ENCODE measurements at places on chromosomes 3 and 15.

DNA sequence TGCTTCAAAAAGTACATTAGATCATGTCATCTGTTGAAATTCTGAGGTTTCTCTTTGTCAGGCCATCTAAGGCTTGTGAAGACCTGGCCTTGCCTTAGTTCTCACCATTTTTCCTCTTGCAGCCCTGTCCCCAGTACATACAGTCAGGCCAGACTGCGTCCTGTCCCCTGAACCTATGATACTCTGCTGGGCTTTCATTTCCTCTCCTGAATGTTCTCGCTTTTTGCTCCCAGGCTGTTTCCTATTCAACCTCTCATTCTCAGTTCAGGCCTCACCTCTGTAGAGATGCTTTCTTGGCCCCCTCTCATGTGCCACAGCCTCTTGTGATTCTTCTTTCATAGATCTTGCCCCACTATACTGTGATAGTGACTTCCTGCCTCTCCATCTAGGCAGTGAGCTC is 648.8 kb upstream of the KCNMB2 start:
- DNase-seq, result no peak

- DNase-seq, result peak; percentile 25
Observed at GRCh38 chr15:81303244-81304225, 20.4 kb downstream of the STARD5 start.

- no peak for DNase-seq
Observed at GRCh38 chr15:89370978-89371227, 36.3 kb upstream of the POLG start.

DNA sequence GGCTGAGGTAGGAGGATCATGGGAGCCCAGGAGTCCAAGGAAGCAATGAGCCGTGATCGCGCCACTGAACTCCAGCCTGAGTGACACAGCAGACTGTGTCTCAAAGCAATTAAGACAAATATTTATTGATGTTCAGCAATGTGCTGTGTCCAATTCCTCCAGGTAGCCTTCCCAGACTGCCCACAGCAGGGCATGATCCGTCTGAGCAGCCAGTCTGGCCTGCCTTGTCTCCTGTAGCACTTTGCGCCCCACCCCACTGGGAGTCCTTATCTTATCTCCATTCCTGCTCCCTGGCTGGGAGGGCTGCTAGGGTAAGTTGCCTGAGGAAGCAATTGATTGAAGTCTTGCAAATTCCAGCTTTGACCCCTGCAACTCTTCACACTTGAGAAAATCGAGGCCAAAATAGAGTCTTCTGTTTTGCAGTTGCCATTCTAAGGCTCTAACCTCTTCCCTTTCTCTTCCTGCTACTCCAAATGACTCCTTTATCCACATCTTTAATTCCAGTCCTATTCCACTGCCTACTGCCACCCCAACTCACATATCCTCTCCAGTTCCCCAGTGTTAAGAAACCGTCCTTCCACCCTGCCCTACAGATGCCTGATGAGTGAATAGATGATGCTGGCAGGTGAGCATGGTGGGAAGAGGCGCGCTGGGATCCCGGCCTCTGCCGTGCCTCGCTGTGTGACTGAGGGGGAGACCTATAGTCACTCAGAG is 26.9 kb upstream of the LCTL start:
- DNase-seq, result no peak

GRCh38 chr3:146195030-146195429 is 34.0 kb upstream of the PLOD2 start:
- DNase-seq, result no peak

DNA sequence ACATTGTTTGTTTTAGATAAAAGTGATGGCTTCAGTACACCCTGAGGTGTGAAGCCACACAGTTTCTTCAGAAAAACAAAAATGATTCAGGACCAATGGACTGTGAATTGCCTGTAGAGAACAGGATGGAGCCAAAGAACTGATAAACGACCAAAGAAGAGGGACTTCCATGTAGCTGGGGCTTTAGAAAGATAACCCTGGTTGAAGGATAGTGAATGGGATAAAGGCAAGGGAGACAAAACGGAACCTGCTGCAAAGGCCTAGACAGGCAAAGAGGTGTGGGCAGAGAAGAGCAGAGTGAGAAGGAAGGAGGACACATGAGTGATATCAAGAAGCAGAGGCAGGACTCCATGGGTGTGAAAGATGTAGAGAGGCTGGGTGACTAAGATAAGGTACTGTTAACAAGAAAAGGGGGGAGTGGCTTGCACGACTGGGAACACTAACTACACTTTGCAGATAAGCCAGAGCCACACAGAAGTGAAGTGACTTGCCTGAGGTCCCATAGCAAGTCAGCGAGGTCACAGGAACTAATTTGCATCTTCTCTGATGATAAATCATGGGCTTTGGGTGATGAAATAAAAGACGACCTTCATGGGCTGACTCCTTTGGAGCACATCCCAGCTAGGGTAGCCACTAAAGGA is 44.3 kb downstream of the RAB6B start:
- DNase-seq, result no peak

GRCh38 chr3:44957986-44958385 is 18.0 kb downstream of the ZDHHC3 start:
- no peak for DNase-seq

- DNase-seq, result no peak
Observed at GRCh38 chr3:50255251-50255615, 13.7 kb upstream of the SEMA3B start.

DNA sequence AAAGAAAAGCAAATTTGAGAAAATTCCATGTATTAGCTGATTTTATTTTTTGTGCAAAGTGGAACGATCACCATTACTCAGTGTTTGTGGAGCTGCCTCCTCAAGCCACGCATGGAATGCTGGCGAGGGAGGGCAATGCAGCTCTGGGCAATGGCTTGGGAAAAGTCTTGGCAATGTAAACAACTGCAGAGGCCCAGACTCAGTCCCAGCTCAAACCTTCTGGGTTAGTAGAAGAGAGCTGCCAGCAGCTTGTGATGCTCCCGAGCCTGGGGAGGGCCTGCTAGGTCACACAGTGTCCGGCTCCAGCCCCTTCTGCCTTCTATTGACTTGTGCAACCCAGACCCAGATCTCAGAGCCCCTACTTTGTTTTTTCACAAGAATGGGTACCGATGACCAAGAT is 4.3 kb downstream of the EPHB1 start:
- DNase-seq, result no peak

DNA sequence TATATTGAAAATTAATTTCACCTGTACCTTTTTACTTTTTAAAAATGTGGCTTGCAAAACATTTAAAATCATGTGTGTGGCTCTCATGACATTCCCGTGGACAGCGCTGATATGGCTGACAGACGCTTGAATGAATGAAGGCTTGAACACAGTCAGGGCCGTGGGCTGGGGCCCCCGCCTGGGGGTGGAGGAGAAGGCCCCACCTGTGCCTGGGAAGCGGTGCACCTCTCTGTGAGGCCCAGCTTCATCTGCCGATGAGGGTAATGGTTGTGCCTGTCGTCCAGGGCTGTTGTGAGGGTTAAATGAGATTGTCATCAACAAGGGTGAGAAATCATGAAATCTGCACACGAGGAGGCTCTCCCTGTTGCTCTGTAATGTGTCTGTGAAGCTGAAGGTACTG is 85.9 kb upstream of the PRR23E start:
- no peak for DNase-seq

GRCh38 chr3:142897807-142898206 is 8.9 kb upstream of the PCOLCE2 start:
- DNase-seq, result no peak

DNA sequence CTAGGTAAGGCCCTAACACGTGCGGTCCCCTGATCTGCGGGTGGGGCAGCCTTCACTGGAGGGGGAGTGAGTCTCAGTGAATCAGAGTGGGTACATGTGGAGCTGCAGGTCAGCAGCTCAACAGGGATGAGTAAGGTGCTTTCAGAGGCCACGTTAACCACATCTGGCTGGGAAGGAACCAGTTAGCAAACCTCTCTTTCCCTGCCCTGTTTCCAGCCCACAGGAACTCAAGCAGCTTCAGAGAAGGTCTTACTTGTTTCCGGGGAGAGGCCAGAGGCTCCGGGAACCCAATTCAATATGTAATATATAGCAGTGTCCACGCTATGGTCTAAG is 175.3 kb downstream of the XXYLT1 start:
- DNase-seq, result no peak

DNA sequence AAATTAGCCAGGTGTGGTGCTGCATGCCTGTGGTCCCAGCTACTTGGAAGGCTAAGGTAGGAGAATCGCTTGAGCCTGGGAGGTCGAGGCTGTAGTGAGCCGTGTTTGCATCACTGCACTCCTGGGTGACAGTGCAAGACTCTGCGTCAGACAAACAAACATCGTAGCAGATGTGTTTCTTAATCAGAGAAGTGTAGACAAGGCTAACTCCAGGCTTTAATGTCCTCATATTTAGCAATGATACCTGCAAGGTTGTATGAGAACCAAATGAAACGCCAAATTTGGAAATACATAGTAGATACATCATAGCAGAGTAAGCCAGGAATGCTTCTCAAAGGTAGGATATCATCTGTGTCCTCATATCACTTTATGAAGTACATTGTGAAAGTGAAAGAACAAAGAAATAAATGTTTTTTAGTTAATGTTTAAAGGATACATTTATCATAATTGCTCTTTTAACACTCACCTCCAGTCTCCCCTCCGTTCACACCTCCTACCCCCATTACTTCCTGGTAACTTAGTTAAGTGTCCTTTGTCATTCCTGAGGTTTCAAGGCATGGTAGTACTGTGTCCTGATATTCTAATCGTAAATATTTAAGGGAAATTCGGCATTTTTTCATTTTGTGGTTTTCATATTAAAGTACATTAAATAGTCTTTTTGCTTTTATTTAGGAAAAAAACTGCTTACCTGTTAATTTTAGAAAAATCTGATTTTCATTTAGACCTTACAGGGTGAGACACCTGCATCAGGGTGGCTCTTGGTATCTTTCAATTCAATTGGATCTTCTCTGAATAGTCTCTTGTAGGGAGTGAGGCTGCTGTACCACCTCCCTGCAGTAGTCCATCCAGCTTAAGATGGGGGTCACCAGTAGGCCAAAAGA is 96.1 kb downstream of the OPA1 start:
- no peak for DNase-seq

GRCh38 chr15:67564968-67565345 is 22.5 kb downstream of the MAP2K5 start:
- no peak for DNase-seq

GRCh38 chr3:107666853-107667252 is 144.1 kb downstream of the BBX start:
- no peak for DNase-seq

DNA sequence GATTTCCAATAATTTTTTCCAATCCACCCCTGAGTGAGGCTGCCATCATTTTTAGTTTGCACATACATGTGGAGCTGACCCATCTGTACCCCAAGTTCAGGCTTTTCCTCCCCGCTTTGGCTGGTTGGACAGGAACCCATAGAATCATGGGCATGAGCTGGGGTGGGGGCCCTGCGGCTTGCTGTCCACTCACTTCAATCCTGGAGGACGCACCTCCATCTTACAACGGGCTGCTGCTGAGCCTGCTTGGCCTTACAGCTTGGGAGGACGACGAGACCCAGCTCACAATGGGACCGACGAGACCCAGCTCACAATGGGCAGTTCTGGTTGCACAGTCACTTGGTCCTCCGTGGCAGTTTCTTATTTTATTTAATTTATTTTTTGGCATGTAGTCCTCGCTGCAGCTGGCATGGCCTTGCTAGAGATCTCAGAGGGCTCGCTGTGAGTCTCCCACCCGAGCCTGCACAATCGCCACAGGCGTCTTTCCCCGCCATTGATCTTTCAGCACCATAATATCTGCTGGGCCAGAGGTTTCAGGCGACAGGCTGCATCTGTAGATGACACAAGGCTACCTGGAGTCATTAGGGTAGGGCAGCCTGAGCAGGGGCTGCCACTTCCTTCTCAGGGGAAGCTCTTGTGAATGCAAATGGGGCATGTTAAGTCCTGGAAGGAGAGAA is 19.6 kb upstream of the EPHB3 start:
- DNase-seq, result no peak

DNA sequence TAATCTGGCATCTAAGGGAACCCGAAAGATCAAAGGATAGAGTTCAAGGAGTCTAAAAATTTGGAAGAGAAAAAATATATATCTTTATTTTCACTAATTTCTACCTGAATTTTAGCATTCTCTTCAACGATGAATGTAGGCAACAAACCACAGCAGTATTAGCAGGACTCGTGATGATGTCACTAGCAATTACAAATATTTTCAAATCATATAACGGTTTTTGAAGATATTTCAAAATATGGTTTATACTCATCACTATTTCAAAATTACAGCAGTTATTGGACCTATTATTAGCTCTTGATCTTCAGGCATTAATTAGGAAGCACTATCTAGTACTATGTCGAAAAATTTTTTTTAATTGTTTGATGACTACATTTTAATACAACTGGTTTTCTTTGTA is 27.0 kb upstream of the ANKDD1A start:
- no peak for DNase-seq

DNA sequence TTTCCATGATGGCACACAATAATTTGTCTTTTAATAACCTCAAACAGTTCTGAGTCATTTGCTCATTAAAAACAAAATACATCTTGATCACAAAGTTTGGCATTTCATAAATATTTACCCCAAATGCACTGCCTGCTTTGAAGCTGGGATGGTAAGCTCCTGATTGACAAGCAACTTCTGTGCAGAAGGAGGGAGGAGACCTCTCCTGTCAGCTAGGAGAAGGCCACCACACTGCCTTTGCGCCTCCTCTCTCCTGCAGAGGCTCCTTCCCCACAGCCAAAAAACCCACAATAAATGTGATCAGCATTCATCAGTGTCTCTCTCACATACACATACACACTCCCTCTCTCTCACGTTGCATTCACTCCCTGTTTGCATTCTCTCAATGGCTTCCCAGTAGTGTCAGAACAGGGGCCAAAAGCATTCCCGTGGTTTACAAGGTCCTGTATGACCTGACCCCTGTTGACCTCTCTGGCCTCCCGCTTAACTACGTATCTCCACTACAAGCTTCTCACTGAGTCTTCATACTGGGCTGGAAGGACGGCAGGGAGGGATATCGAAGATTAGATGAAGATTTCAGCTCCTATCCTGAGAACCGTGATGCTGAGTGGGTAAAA is 216.4 kb downstream of the FOXP1 start:
- DNase-seq, result no peak

- DNase-seq, result no peak
Observed at GRCh38 chr3:18410205-18410604, 14.9 kb downstream of the SATB1 start.

DNA sequence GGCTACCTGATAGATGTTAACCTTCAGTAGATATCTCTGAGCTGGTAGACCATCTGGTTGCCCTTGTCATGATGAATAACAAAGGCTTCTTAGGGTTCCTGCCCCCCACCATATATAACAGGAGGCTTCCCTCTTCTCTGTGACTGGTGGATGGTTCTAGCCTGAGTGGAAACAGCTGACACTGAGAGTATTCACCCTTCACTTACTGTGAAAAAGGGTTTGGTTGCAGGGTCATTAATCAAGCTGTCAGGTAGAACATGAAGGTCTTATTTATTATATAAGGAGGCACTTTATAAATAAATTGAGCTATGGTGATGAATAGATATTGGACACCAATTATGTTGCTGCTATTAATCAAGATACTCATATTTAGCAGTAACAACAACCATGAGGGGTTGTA is 58.6 kb downstream of the CACNA2D3 start:
- no peak for DNase-seq

GRCh38 chr3:175826759-175827158 is 967.6 kb downstream of the NAALADL2 start:
- no peak for DNase-seq

- DNase-seq, result no peak
Observed at GRCh38 chr15:92906020-92906419, 5.9 kb downstream of the CHD2 start.

GRCh38 chr3:31890742-31891469 is 90.2 kb downstream of the OSBPL10 start:
- DNase-seq, result no peak
